Adrenal gland (tissue), 19 donors: ENCODE measurements at places on chromosomes 13 and 19. TPM values are rescaled to one million over a fixed set of nuclear protein-coding genes. Genes with fewer than 3 reads are reported as not detected.

The TNNT1 gene
- total RNA-seq, result not detected

The TDRD12 gene
- total RNA-seq, result 1.8 TPM

The PTH2 gene
- not detected for total RNA-seq

The CGB3 gene
- total RNA-seq, result not detected

The KRTDAP gene
- not detected for total RNA-seq

The NPAS1 gene
- 0.28 TPM for total RNA-seq

The PTGIR gene
- 0.94 TPM for total RNA-seq

The TRPM4 gene
- 25.1 TPM for total RNA-seq

The FFAR1 gene
- not detected for total RNA-seq

DNA sequence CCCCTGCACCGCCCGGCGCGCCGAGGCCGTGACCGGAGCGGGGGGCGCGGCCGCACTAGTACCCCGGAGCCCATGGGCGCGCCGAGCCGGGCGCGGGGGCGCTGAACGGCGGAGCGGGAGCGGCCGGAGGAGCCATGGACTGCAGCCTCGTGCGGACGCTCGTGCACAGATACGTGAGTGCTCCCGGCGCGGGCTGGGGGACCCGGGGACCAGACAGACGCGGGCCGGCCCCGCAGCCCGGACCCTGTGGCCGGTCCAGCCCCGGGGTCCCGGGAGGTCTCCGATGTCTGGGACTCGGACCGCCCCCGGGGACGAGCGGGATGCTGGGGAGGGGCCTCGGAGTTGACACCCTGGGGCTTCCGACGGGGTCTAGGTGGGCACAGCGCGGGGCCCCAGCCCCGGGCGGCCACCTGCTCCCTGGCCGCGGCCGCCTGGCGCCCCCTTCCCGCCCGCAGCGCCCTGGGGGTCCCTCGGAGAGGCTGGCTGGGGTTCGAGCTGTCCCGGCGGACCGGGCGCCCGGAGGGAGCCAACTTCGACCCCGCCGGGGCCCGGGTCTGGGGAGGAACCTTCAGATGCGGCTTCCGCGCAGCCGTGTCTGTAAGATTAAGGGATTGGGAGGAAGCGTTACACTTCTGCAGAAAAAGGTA lies 568 bp downstream of the ATP11A start:
- peak overlapping the region; percentile 78 for H3K4me3 ChIP-seq
- peaks cover 21% of the 10 kb centered on the region for H3K4me1 ChIP-seq
- H3K27me3 ChIP-seq, result no peaks in the 10 kb centered on the region

DNA sequence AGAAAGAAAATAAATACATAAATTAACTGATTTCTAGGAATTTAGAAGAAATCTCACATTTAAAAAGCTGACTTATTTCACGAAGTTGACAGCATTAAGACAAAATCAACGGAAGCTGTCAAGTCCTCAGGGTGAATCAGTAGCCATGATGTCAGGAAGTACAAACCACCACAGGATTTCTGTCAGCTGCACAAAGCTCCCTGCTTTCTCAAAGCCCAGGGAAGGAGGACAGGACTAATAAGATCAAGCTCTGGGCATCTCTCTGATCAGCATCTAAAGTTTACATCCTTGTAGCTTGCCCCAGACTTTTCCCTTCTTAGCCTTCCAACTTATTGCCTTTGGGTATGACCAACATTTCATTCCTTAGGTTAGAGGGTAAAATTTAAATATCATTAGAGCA lies 9.4 kb downstream of the DCT start:
- H3K4me1 ChIP-seq, result no peaks in the 10 kb centered on the region
- no peaks in the 10 kb centered on the region for H3K36me3 ChIP-seq
- H3K27ac ChIP-seq, result no peak overlapping the region
- DNase-seq, result no peak
- H3K27me3 ChIP-seq, result no peaks in the 10 kb centered on the region
- no peak overlapping the region for H3K4me3 ChIP-seq

DNA sequence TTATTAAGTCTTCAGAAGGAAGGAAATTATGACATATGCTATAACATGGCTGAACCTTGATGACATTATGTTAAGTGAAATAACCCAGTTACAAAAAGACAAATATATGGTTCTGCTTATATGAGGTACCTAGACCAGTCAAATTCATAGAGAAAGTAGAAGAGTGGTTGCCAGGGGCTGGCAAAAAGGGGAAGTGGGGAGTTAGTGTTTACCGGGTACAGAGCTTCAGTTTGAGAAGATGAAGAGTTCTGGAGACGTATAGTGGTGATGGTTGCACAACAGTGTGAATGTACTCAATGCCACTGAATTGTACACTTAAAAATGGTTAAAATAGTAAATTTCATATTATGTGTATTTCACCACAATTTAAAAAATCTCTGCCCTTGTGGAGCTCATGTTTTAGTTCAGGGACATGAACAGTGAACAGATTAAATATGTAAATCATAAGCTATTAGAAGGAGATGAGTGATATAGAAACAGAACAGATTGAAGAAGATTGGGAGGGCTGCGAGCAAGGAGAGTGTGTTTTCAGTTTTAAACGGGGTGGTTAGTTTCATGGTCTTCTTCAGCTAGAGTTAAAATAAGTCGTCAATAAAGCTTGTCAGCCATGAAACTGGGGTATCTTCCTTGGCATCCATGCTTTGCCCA lies 355.2 kb downstream of the KCNRG start:
- no peaks in the 10 kb centered on the region for H3K27me3 ChIP-seq
- H3K4me3 ChIP-seq, result no peak overlapping the region
- H3K36me3 ChIP-seq, result no peaks in the 10 kb centered on the region
- DNase-seq, result no peak

- H3K4me3 ChIP-seq, result no peak overlapping the region
- DNase-seq, result no peak
- no peaks in the 10 kb centered on the region for H3K27me3 ChIP-seq
- H3K36me3 ChIP-seq, result peaks cover 3% of the 10 kb centered on the region
Measured at GRCh38 chr13:94630858-94631257, 29.2 kb downstream of the GPR180 start.

DNA sequence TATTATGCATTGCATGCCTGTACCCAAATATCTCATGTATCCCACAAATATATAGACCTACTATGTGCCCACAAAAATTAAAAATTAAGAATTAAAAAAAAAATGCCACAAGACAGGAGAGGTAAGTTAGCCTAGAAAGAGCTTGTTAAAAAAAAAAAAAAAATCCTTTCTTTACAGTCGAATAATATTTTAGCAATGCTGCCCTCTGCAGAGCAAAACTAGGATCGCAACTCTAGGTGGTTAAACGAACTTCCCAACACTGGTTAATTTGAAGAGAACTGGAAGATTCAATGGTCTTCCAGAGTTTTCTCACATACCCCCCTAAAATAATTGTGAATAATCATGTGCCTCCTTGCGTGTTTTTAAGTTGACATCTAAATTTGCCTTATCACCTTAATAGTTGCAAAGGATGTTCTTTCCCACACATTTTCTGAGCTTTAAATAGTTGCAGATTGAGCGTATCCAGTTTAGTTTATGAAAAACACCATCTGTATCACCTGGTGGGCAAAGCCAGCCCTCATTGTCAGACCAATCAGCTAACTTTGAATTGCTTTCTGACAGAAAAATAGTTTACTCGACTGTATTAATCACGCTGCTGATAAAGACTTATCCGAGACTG lies 47.4 kb upstream of the RCBTB2 start:
- no peaks in the 10 kb centered on the region for H3K36me3 ChIP-seq
- H3K4me1 ChIP-seq, result no peaks in the 10 kb centered on the region
- H3K27me3 ChIP-seq, result no peaks in the 10 kb centered on the region
- H3K27ac ChIP-seq, result no peak overlapping the region
- no peak overlapping the region for H3K4me3 ChIP-seq
- peak; percentile 50 for DNase-seq

DNA sequence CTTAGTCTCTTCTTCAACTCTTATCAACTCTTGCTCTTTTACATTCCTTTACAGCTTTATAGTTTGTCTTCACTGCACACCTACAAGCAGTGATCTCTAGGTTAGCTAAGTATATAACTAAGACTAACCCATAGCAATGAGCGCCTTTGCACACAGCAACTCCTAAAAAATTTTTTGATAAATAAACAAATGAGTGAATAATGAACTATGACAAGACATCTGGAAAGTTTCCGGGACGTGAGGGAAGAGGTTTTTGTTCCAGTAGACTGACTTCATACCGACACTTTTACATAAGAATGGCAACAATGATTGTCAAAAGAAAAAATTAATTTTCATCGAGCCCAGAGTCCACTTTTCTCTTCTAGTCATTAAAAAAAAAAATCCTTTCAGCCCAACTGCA lies 98.3 kb downstream of the ELF1 start:
- H3K4me3 ChIP-seq, result no peak overlapping the region
- no peaks in the 10 kb centered on the region for H3K36me3 ChIP-seq
- no peaks in the 10 kb centered on the region for H3K27me3 ChIP-seq
- peak overlapping the region; percentile 42 for H3K27ac ChIP-seq
- DNase-seq, result no peak

- H3K36me3 ChIP-seq, result no peaks in the 10 kb centered on the region
- H3K4me3 ChIP-seq, result no peak overlapping the region
- H3K27me3 ChIP-seq, result no peaks in the 10 kb centered on the region
- H3K4me1 ChIP-seq, result no peaks in the 10 kb centered on the region
Measured at GRCh38 chr13:75585153-75585552, 35.6 kb downstream of the UCHL3 start.

DNA sequence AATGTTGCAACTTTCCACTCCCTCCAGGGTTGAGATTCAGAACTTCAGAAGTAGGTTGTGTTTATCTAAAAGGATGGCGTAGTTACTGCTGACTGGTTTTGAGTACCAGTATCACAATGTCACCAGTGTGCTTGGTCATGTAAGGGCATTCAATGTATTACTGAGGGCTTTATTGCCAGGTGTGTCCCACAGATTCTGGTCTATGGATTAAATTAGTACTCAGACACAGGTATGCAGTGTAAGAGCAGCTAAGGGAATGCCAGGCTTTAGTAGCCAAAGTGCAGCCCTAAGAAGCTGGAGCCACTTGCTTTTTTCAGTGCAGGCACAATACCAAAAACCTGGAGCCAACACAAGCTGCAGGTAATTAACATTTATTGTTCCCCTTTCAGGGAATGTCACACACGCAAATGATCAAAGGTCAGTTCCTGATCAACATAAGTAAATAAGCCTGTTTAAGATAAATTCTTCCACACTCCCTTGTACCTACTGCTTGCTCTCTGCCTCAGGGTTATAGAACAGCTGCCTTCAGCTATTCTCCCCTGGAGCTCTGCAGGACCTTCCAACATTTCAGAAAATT lies 130.1 kb upstream of the ZNF91 start:
- DNase-seq, result no peak
- H3K36me3 ChIP-seq, result no peaks in the 10 kb centered on the region
- H3K27ac ChIP-seq, result no peak overlapping the region
- no peak overlapping the region for H3K4me3 ChIP-seq
- H3K27me3 ChIP-seq, result no peaks in the 10 kb centered on the region

GRCh38 chr13:112441779-112442310 lies 65.7 kb downstream of the SPACA7 start:
- H3K36me3 ChIP-seq, result no peaks in the 10 kb centered on the region
- no peak overlapping the region for H3K27ac ChIP-seq
- peaks cover 30% of the 10 kb centered on the region for H3K27me3 ChIP-seq
- H3K4me3 ChIP-seq, result no peak overlapping the region
- no peaks in the 10 kb centered on the region for H3K4me1 ChIP-seq

- H3K27me3 ChIP-seq, result peaks cover 3% of the 10 kb centered on the region
- H3K36me3 ChIP-seq, result no peaks in the 10 kb centered on the region
- no peaks in the 10 kb centered on the region for H3K4me1 ChIP-seq
- no peak overlapping the region for H3K4me3 ChIP-seq
- no peak for DNase-seq
Measured at GRCh38 chr19:54674021-54674617, 11.3 kb downstream of the LILRB4 start.

DNA sequence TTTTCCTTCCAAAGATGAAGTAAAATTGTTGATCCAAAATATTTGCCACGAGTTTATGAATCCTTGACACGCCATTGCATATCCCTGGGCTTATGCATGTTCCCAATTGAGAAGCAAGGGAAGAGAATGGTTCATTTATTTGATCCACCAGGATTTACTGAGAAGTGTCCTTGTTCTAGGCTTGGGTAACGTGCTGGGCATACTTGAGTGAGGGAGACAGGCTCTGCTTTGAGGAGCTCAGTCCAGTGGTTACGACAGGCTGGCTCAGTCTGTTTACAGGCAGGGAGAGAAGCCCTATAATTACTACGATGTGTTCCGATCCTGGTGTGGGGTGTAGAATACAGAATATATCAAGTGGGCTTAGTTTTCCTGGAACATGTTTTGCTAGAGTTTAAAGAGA lies 6.3 kb upstream of the PNMA8C start:
- H3K27me3 ChIP-seq, result no peaks in the 10 kb centered on the region
- no peak overlapping the region for H3K27ac ChIP-seq

- no peak for DNase-seq
- no peaks in the 10 kb centered on the region for H3K27me3 ChIP-seq
Measured at GRCh38 chr13:45658586-45659235, 43.2 kb upstream of the ERICH6B start.

DNA sequence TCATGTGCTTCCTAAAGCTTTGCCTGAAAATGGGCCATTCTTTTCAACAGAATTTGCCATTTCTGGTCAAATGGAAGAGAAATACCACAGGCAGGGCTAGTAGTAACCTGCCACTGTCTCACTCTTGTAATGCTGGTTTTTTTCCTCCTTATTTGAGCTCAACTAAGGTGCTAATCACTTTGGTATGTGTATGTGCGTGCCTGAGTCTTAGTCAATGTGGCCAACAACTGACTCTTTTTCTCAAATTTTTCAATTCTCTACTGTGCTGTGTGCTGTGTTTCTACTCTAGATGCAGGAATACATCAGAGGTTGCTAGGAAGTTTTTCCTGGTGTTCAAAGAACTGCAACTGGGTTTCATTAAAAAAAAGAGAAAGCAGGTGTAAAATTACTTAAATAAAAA lies 870.2 kb downstream of the EFNB2 start:
- H3K36me3 ChIP-seq, result no peaks in the 10 kb centered on the region
- no peak for DNase-seq

DNA sequence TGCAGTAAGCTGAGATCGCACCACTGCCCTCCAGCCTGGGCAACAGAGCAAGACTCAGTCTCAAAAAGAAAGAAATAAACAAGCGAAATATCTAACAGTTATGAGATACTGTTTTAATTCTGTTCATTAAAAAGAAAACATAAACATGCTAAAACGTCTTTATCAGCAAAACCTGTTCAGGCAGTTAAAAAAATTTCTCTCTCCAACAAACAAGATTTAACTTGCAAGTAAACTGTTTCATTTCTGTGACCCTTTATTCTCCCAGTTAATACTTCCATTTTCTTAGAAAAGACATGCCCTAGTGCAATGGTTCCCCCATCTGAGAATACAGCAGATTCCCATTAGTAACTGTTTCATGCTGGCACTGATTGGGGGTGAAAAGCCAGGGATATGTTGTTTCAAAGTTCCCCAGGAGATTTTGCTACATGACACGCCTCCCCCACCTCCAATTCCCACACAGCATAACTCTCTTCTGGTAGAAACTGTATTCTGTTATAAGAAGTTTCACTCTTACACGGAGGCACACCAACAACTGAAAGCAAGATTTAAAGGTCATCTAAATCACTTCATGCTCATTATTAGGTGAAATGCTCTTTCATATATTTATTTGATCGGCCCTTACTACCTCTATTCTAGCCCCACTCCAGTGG lies 24.4 kb downstream of the ELF1 start:
- no peak overlapping the region for H3K27ac ChIP-seq
- H3K4me1 ChIP-seq, result no peaks in the 10 kb centered on the region
- H3K36me3 ChIP-seq, result no peaks in the 10 kb centered on the region
- no peaks in the 10 kb centered on the region for H3K27me3 ChIP-seq
- no peak for DNase-seq

GRCh38 chr19:38216785-38217641 lies 7.0 kb downstream of the DPF1 start:
- no peak overlapping the region for H3K27ac ChIP-seq
- peaks cover under 1% of the 10 kb centered on the region for H3K27me3 ChIP-seq
- no peak for DNase-seq
- H3K4me3 ChIP-seq, result no peak overlapping the region
- H3K4me1 ChIP-seq, result no peaks in the 10 kb centered on the region

- H3K4me1 ChIP-seq, result no peaks in the 10 kb centered on the region
- no peak for DNase-seq
- H3K27me3 ChIP-seq, result no peaks in the 10 kb centered on the region
- no peak overlapping the region for H3K4me3 ChIP-seq
- H3K27ac ChIP-seq, result no peak overlapping the region
Measured at GRCh38 chr13:20424949-20425348, 100.7 kb downstream of the CRYL1 start.
